ENCODE measurements at places on chromosomes 1 and 21.

DNA sequence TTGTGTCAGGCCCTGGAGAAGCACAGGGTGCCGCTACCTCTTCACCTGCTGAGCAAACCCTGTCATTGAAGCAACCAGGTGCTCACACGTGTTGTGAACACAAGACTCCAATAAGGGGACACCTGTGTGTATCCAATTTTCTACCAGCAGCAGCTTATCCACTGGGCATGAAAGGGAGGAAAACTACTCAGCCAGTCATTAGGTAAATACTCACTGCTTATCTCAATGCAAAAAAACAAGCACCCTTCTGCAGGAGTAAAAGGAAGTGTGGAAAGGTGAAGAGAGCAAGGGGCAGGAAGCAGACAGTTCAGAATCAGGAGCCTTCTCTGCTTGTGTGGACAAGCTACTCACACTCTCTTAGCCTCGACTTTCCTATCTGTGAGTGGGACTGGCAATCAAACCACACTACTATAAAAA lies 148.9 kb downstream of the ETS2 start:
- no peak for DNase-seq

- no peak for DNase-seq
These were observed 12.2 kb downstream of the FCRLB start for GRCh38 chr1:161733526-161733925.

DNA sequence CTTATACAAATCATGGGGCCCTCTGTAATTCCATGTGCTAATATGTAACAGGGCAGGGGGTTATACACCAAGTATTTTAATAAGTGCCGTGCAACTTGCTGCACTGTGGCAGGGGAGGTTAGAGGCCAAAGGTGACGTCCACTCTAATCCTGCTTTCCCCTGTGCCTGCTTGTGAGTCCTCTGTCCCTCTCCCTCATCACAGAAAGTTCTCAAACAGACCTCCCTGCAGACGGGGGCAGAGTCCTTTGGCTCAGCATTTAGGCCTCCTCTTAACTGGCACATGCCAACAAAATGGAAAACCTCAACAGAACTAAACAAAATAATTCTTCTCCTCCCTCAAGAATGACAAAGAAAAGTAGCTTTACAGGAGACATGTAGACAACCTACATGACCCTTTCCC lies 2.9 kb downstream of the RXRG start:
- no peak for DNase-seq

GRCh38 chr1:50458507-50458906 lies 35.3 kb upstream of the DMRTA2 start:
- no peak for DNase-seq

- DNase-seq: no peak
These were observed 60.5 kb upstream of the IGSF21 start for GRCh38 chr1:18047122-18047521.

GRCh38 chr1:184487531-184488193 lies 100.8 kb downstream of the C1orf21 start:
- DNase-seq: no peak
